ENCODE measurements at places on chromosomes 7 and 10.

- no peak for DNase-seq
These were observed 174.7 kb upstream of the TCF7L2 start for GRCh38 chr10:112775381-112775780.

DNA sequence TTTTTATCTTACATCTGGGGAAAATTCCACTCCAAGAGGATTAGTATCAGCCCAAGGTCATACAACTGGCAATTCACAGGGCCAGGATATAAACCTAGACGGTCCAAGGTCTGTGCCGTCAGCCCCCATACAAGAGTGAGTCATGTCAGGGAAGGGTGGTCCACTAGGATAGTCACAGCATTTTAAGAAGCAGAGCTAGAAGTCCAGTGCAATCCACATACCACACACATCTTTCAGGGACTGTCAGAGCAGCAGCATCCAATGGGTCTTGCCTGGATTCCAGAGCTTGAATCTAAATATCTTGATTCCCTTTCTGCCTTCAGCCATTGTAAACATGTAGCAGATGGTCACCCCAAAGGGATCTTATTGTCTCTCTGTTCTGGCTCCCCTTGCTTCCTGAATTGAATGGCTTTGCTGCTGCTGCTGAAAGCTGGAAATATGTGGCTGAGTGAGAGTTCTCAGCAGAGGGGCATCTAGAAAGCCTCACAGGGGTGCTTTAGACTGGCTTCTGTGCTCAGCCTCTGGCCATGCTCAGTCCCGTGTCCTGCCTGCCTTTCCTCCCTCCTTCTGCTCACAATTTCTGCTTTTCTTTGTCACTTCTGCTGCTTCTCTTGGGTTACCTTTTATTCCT, 9.9 kb upstream of the OR6V1 start:
- no peak for DNase-seq

DNA sequence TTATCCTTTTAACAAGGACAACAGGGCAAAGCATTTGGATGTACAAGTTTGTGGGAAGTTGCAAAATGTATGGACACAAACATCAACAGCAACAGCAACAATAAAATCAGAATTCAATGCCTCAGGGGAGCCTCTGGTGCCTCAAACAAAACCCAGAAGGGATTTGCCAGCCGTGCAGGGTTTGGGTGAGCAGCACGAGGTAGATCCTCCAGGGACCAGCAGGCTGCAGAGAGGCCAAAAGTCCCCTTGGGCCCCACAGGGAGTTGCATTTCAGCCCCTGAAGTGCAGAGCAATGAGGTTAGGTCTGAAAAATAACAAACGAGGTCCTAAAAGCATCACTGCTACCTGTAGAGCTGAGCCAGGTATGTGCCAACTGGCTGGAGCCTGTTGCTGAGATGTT, 51.7 kb upstream of the CPXM2 start:
- DNase-seq: no peak

DNA sequence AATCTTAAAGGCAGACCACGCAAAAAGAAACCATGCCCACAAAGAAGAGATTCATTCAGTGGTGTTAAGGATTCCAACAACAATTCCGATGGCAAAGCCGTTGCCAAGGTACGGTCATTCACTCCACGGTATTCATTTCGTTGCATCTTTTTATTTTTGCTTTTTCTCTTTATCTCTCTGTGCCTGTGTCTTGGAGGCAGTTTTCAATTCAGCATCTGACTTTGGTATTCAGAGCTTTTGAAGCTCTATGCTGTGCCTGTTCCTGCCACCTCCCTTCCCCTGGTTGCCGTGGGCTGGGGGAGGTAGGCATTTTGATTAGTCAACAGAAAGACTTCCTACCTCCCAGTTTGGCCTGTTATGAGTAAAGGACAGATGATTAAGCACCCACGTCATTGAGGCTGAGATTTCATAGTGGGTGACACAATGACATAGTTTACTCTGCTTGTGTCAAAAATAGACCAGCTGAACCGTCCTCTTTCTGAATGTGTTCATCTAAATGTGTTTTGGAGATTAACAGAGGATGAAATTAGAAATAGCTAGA, 149.5 kb downstream of the ARID5B start:
- DNase-seq: no peak

GRCh38 chr7:26554952-26555351, 263.3 kb downstream of the SNX10 start:
- no peak for DNase-seq

All from effector CD8-positive, alpha-beta T cell (primary cell).